ENCODE measurements at places on chromosomes 1 and 21.
A peak's percentile ranks its signal among the peaks of the same experiment; 100 is the strongest.

DNA sequence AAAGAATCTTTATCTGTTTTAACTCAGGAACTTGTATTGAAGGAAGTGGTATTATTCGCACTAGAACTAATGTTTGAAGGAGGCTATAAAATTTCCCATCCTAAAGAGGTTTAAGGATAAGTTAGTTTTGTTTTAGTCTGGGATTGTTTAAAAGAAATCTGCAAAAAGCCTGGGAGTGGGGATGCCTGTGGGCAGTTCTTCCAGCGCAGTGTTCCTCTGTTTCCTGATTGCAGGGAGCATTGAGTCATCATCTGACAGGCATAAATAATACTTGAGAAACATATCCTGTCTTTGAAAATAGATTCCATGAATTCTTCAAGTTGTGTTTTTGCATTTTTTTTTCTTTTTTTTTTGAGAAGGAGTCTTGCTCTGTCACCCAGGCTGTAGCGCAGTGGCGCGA lies 350.8 kb upstream of the PTBP2 start:
- DNase-seq, result no peak

- no peak for DNase-seq
Observed at GRCh38 chr1:198677871-198678270, 39.0 kb downstream of the PTPRC start.

- DNase-seq, result no peak
Observed at GRCh38 chr21:44281801-44282200, 3.9 kb upstream of the AIRE start.

DNA sequence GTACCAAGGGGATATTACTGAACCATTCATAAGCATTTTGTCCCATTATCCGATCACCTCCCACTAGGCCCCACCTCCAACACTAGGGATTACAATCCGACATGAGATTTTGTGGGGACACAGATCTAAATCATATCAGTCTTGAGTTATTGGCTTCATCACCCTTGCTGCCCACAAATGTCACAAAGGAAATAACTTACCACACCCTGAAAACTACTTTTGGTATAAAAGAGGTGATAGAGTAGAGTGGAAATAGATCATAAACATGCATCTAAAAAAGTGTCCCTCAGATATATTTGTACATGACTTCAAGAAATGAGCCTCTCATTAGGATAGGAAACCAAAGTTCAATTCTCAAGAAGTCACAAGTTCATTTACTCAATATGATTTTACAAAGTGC lies 22.6 kb upstream of the FCRL3 start:
- DNase-seq, result peak; percentile 14

- no peak for DNase-seq
Observed at GRCh38 chr1:219120624-219121544, 52.8 kb upstream of the LYPLAL1 start.

DNA sequence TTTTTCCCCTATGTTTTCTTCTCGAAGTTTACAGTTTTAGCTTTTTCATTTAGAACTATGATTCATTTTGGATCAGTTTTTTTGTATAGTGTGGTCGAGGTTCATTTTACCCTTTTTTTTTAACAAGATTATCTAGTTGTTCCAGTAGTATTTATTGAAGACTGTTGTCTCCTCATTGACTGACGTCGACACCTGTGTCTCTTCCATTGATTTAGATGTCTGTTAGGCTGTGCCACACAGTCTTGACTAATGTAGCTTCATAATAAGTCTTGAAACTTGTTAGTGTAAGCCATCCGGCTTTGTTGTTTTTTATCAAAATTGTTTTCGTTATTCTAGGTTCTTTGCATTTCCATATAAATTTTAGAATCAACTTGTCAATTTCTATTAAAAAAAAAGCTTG lies 45.2 kb downstream of the CAMSAP2 start:
- DNase-seq, result no peak

GRCh38 chr1:42777852-42778251 lies 6.9 kb upstream of the TMEM269 start:
- peak; percentile 39 for DNase-seq

DNA sequence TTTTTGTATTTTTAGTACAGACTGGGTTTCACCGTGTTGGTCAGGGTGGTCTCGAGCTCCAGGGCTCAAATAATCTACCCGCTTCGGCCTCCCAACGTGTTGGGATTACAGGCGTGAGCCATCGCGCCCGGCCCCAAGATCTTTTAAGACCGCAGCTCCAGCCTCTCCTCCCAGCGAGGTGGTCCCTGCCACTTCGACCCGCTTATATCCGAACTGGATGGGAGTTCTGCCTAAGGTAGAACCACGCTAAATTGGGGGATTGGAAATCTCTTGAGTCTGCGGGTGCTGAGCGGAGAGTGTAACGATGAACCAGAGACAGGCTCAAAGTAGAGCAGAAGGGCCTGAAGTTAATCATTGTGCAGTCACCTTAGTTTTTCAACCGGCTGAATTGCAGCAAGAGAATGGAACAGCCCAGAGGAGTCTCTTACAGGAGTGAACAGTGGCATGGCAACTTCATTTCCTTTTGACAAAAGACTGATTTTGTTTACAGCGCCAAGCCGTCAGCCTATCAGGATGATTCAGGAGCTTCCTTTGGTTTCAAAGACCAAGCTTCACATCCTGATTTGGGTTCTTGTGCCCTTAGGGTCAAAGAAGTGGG lies 726 bp upstream of the CYB5R1 start:
- DNase-seq, result peak; percentile 44

DNA sequence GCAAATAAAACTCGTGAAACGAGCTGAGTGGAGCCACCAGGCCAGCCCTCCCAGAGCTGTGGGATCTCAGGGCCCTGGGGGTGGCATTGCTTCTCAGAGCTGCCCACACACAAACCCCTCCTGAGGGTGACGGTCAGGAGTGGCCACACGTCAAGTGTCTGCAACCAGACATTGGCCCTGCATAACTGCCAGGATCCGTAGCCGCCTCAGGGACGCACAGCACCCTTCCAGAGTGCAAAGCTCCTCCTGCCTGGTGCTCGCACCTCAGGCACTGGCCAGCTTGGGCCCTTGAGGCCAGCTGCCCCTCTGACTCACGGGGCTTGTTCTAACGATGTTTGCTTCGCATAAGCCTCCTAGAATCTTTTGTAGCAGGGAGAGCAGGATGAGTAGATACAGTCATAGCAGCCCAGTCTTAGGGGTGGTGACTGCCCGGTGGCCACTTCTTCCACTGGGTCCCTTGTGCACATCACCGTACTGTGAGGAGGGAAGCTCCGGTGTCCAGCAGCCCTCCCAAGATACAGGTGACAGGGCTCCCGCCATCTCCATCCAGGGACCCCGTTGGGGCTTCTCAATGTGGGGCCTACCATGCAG lies 5.0 kb downstream of the WNT3A start:
- DNase-seq, result no peak

- DNase-seq, result no peak
Observed at GRCh38 chr1:41765152-41765551, 153.6 kb downstream of the HIVEP3 start.

DNA sequence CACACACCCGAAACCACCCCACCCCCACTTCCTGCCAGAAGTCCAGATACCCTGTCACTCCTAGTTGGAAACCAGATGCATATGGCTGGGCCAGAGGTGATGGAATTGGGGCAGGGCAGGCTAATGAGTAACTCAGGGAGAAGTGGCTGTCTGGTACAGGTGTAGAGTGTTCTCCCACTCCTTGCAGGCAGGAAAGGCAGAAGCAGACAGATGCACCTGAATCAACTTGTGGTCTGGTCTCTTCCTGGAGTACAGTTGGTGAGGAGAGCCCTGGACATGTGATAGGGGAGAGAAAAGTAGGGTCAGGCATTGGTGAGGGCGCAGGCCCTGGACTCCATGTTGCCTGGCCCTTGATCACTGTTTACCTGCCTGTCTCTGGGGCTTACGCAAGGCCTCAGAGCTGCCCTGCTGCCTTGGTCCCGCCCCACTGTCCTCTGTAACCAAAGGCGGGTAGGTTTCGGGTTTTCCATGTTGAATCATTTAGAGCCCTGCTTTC lies 2.5 kb downstream of the CGN start:
- DNase-seq, result no peak

DNA sequence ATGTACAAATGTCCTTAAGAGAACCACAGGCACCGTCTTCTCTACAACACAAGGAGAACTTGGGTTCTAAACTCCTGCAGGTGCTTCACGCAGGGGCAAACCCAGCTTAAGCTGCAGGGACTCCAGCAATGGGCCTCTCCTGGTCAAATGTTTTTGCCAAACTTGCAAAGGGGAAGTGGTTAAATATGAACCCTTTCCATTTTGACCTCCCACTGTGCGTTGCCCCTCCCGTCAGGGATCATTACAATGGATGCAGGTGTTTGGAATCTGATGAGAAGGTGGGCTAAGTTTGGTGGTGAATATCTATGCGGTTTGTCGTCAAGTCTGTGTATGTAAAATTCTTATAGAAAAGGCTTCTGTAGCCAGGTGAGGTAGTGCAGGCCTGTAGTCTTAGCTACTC lies 29.1 kb upstream of the SLC25A33 start:
- DNase-seq, result no peak

GRCh38 chr1:107147843-107148242 lies 7.0 kb downstream of the NTNG1 start:
- DNase-seq, result no peak

DNA sequence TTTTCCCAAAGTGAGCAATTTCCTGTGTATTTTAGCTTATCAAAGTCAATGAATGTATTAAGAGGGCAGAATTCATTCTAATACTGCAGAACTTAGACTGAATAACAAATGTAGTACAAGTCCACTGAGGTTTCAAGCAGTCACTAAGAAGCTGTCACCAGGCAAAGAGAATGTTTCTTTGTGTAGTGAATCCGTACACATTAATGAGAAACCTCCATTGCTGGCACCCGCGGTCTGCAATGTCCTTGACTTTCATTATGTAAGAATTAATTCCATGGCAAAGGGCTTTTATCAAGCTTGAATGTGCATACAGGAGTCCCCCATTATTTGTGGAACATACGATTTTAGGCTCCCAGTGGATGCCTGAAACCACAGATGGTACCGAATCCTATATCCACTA lies 719.5 kb upstream of the TMPRSS15 start:
- no peak for DNase-seq

DNA sequence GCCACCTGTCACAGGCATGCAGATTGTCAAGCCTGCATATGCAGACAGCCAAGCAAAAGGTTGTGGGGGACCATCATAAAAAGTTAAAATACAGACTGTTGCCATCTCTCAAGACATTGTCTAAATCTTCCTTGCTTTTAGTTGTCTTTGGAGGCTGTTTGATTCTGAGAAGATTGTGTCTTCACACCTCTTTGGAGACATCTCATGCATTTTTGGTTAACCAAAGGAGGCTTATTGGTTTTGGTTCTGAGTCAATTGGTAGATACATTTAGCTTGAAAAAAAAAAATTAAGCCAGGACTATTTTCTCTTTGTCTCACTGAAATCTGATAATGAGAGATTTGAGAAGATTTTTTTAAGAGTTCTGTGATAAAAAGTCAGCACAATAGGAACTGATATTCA lies 217.6 kb downstream of the LYPLAL1 start:
- DNase-seq, result no peak

- no peak for DNase-seq
Observed at GRCh38 chr1:156648496-156648895, 6.6 kb downstream of the BCAN start.

- DNase-seq, result no peak
Observed at GRCh38 chr1:59072583-59072947, 224.3 kb upstream of the FGGY start.

DNA sequence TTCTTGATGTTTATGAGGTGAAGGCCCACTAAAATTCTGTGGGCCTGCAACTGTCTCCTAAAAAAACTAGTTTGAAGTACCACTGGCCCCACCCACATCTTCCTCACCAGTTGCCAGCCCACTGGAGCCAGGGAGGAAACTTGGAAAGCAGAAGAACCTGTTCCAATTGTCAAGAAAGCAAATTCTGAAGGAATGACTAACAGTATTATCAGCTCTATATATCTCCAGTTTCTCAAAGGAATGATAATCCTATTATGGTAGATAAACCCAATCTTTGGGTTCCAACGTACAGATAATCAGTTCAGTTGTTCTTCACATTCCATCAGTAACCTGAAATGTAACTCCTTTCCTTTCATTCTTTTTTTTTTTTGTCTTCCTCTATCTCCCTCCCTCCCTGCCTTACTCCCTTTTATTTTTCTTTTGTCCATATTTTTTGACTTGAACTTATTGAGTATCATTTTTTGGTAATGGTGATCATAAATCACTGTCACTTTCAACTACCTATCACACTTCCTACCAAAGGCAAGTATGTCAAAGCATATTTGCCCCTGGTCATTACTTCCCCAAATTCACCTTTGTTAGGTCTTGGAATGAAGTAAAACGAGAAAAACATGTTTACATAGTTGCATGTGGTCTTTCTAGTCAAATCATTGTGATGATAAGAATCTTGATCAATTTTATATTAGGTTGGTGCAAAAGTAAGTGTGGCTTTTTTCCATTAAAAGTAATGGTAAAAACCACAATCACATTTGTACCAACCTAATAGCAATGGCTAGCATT lies 943.4 kb downstream of the TTLL7 start:
- no peak for DNase-seq

DNA sequence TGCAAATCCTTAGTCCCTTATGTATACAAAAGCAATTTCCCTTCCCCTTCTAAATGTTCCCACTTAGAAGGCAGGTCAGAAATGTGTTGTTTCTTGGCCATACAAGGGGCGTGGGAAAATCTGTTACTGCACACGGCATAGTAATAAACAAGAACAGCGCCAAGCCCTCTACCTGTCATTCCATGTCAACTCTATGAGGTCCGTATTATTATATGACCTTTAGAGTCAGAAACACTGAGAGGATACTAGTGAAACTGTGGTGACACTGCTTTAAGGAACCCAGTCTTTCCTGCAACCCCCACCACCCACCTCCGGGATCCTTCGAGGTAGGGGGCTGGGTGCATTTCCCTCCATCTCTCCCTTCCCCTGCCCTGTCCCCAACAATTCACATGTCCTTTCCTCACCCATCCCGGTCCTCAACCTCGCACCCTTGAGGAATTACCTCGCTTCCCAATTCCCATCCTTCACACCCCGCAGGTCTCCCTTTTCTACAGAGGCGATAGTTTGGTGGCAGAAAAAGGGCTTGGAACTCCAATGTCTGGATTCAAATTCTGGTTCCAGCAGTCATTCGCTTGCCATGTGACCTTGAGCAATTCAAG lies 647 bp downstream of the SDHB start:
- DNase-seq, result no peak

DNA sequence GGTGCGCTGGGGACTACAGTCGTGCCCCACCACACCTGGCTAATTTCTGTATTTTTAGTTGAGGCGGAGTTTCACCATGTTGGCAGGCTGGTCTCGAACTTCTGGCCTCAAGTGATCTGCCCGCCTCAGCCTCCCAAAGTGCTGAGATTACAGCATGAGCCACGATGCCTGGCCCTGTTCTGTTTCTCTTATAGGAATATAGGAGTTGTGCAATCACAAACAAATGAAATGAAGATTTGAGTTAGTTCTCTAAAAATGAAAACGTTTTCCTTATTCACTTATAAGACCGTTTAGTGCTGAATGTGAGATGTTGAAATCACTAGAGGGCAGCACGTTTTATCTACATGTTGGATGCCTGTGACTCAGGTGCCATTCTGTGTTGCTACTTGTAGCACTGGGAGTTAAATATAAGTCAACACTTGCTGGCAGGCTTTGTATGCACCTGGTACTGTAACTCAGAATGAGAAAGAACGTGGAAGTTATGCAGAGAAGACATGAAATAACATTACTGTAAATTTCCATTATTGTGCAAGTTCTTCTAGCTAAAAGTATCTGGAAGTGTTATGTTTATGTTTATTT lies 45.8 kb downstream of the MIGA1 start:
- peak; percentile 16 for DNase-seq
